Activated T-cell treated with anti-CD3 and anti-CD28 coated beads for 1 hour (primary cell): ENCODE measurements at places on chromosomes 7 and 10.

DNA sequence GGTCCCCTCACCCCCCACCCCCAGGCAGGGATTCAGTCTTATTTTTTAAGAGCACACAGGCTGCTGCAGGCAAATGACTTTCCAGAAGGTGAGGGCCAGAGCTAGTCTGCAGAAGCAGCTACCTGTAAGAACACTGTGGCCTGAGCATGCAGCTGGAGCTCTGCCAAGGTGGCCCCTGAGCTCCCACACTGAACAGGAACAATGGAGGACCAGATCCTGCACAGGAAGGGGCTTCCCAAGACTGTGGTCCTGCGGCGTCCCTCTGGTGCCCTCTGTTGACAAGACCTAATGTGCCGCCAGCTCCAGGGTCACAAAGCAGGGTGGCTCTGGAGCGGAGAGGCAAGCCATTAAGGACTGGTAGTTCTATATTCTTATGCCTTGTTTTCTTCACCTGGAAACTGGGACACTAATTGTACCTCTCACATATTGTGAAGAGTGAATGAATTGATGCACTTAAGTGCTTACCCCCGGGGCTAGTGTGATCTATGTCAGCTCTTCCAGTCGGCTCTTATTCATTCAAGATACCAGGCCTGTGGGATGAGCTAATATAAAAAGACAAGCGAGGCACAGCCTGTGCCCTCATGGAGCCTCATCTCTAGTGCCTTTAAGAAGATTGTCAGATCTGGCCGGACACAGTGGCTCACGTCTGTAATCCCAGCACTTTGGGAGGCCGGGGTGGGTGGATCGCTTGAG lies 8.0 kb upstream of the BEND7 start:
- no peak for DNase-seq

DNA sequence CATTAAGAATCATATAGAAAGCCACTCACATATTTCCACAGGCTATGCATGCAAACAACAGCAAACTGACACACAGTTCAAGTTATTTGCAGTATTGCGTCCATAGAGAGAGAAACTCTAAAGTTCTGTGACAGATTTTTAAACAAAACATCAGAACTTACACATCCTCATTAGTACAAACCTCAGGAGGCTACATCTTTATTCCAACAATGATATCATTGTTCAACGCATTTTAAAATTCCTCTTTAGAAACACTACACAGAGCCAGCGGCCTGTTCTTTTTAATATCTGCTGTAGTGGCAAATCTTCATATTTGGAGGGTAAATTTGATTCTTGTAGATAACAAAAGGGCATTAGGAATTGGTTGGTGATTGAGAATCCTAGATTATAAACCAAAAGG lies 55.9 kb upstream of the NFE2L3 start:
- no peak for DNase-seq

GRCh38 chr7:110283056-110283455 lies 807.9 kb upstream of the LRRN3 start:
- no peak for DNase-seq

- no peak for DNase-seq
Measured at GRCh38 chr7:150323682-150324372, 482 bp upstream of the ACTR3C start.

DNA sequence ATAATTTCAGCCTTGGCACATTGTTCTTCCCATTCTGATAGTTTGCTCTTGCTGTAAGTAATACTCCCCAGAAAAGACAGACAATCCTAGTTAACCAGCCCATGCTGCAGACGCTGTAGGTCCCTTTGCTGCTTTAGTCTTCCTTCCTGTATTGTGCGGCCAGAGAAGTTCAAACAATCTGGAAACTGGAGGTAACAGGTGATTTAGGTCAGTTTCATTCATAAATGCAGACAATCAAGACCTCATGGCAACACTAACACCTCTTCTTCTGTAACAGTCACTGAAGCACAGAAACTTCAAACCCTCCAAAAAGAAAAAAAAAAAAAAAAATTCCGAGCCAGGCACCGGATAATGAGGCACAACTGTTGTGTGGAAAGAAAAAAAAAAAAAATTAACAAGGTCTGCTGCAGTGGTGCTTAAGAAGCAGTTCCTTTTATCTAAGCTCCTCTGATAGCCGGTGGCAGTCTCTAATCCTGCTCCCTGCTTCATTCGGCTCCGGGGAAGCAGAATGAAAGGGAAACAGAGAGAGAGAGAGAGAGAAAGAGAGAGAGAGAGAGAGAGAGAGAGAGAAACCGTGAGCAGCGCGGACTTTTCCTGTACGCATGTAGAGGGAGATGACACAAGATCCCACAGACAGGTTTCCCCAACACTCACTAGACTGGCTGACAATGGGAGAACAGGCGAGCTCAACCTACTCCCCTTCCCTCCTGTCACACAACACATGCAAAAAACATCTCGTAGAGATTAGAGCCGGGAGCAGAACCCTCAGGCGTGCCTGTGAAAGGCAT lies at the start of gene SEMA3A:
Gene SEMA3A (minus strand): TSS at position 306 of the 788 bp plus-strand sequence. CDS start 203 bp downstream, at position 103.
- no peak for DNase-seq

DNA sequence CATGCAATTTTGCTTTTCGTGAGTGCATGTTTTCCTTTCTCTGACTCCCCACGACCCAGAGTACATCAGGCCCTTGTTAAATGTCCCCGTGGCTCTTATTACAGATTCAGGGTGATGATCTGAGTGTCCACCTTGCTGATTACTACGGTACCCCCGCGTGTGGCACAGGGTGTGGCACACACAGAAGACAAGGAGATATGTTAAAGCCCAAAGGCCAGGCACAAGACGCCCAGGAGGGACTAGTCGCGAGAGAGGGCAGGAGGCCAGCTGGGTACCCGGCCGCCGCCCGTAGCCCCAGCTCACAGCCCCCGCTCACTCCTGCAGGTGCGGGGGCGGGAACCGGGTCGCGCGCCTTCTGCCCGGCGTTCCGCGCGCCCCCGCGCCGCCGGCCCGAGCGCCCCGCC lies 281 bp upstream of the EXOC6 start:
- no peak for DNase-seq

DNA sequence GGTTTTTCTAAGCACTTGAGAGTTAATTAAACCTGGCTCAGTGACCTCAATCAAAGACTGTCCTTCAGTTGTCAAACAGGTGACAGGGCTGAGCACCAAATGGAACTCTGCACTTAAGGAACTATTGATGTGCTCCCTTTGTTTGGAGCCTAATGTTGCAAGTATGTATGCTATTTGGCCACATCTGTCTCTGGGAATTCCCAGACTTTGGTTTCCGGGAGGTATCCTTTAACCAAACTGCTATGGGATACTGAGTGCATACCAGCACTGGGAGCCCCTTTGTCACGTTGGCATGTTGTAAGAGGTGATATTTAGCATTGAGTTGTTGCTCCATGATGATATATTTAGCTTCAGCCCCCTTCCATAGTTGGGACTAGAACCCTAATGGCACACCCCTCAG lies 25.2 kb downstream of the ASZ1 start:
- DNase-seq: no peak

DNA sequence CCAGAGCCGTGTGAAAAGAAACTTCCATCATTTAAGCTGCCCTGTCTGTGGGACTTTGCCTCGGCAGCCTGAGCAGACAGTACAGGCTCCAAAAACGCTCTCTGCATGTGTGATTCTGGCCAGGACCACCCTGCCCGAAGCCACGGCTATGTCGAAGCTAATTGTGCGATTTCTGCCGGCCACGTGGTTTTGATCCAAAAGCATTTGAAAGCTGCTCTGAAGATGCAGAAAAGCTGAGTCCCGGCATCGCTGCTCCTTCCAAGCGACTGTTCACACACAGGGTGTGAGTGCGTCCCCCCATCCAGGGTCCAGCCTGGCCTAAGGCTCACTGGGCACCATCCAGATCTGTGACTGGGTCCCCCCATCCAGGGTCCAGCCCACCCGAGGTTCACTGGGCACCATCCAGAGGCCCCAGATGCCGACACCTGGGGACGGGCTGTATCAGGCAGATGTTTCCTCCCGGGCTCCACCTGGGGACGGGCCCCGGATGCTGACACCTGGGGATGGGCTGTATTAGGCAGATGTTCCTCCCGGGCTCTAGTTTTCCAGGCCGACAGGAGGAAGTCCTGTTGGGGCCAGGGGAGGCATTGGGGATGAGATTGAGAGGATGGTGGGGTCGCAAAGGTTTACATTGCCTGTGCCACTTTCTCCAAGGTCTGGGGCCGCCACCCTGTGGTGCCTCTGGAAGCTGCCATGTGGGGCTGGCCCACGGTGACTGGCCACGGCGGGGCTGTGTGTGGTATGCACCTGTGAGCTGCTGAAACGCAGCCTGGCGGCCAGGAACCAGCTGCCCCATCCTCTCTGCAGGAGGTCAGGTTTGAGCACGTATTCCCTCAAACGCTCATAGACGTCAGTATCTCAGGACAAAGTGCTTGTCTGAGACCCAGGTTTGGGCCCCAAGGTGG lies 527.4 kb downstream of the DNAJB6 start:
- DNase-seq: no peak

GRCh38 chr10:96072674-96073073 lies 29.3 kb downstream of the CCNJ start:
- DNase-seq: no peak

- DNase-seq: no peak
Measured at GRCh38 chr7:159059629-159060028, 85.0 kb downstream of the VIPR2 start.

- no peak for DNase-seq
Measured at GRCh38 chr10:97080051-97080776, 105.5 kb downstream of the SLIT1 start.

GRCh38 chr7:30459591-30460245 lies 18.9 kb downstream of the NOD1 start:
- no peak for DNase-seq

GRCh38 chr7:25598765-25599164 lies 370.5 kb upstream of the NPVF start:
- DNase-seq: no peak

- no peak for DNase-seq
Measured at GRCh38 chr10:35783305-35783838, 141.3 kb upstream of the FZD8 start.

DNA sequence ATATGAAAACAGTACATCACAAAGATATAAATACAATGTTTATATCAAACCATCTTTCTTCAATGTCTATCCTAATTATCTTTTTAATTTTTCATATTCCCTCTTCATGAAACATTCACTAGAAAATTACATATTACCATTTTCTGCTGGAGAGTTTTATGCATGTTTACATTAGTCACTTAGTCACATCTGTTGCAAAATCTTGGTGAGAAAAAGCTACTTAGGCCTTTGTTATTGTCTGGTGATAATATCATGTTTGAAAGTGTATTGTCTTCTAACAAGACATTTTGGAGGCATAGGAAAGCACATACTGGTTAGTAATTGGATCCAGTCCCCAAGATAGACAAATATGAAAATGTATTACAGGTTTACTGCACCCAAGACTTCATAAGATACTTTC lies 163.6 kb downstream of the GNAI1 start:
- no peak for DNase-seq

- DNase-seq: no peak
Measured at GRCh38 chr7:18540396-18540795, 44.8 kb downstream of the HDAC9 start.

GRCh38 chr7:66054063-66054462 lies 21.6 kb upstream of the ASL start:
- no peak for DNase-seq

GRCh38 chr10:116748041-116748440 lies 5.7 kb upstream of the HSPA12A start:
- no peak for DNase-seq

DNA sequence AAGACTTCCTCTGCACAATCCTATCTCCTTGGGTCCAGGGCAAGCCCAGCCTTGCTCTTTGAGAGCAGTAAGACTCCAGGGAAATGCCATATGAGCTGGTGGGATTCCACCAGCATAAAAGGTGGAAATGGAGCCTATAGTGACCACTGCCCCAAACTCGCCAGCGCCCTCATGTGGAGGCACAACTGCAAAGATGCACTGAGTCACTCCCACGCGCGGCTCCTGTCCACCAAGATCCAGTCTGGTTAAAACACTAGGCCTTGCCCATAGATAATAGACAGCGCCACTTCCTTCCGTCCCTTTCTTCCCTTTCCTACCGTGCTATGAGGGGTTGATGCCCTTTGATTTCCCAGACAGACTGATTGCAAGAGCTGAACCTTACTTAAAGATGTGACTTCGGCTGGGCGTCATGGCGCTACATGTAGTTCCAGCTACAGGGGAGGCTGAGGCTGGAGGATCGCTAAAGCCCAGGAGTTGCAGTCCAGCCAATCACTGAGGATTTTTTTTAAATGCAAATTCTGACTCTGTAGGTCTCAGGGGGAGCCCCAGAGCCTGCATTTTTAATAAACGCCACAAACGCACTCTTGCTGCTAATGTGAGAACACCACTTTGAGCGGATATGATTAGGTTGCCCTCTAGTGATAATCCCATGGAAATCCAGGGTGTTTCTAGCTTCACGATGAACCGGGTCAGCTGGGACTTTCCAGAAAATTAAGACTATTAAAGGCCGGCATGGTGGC lies 136.5 kb downstream of the EPC1 start:
- DNase-seq: no peak

- DNase-seq: no peak
Measured at GRCh38 chr10:3516234-3516922, 268.6 kb downstream of the KLF6 start.

- DNase-seq: no peak
Measured at GRCh38 chr10:80281784-80282765, 7.4 kb downstream of the MAT1A start.

GRCh38 chr7:93027044-93027443 lies 90.7 kb downstream of the SAMD9 start:
- no peak for DNase-seq

- DNase-seq: no peak
Measured at GRCh38 chr10:102458656-102459055, 7.3 kb upstream of the C10orf95 start.

- no peak for DNase-seq
Measured at GRCh38 chr7:44277851-44278250, 47.5 kb downstream of the CAMK2B start.

DNA sequence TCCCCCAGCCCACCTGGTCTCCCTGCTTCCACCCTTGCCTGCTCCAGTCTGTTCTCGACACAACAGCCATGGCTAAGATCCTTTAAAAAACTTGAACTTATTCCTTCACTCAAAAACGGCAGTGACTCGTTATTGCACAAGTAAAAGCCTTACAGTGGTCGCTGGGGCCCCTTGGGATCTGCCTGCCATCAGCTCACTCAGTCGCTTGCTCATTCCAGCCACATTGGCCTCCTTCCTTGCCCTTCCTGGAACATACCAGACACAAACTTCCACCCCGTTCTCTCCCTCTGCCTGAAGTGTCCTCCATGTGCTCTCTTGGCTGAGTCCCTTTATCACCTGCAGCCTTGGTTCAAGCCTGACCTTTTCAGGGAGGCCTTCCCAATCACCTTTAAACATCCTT lies 4.7 kb downstream of the CCNY start:
- DNase-seq: no peak

GRCh38 chr7:148289630-148290029 lies 300.9 kb upstream of the C7orf33 start:
- DNase-seq: no peak

DNA sequence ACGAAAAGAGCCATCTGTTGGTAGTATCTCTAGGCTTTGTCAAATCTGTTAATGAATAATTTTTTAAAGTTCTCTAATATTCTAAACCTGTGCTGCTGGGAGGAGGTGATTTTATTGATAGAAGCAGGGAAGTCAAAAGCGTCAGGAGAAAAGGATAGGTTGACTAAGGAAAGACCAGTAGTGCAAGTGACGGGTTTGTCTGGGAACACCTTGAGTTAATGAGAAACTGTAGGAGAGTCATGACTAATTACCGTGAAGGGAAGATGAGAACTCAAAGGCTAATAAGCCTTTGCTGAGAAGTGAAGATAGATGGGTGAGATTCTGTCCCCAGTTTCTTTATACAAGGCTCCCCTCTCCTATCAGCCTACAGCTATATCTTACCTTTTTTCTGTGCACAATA lies 5.0 kb upstream of the PDK4 start:
- no peak for DNase-seq

- no peak for DNase-seq
Measured at GRCh38 chr10:83178526-83178925, 960.8 kb upstream of the GHITM start.

- no peak for DNase-seq
Measured at GRCh38 chr7:148589640-148590039, 926 bp upstream of the C7orf33 start.
